ENCODE measurements at places on chromosomes 4 and X.

- DNase-seq: no peak
Observed at GRCh38 chr4:147355032-147355656, 125.8 kb upstream of the EDNRA start.

GRCh38 chr4:176205299-176205698 lies 9.9 kb upstream of the SPATA4 start:
- no peak for DNase-seq

- peak; percentile 18 for DNase-seq
Observed at GRCh38 chr4:140095694-140096482, 58.1 kb downstream of the MAML3 start.

- no peak for DNase-seq
Observed at GRCh38 chrX:9670136-9670814, 95.4 kb downstream of the GPR143 start.

- no peak for DNase-seq
Observed at GRCh38 chr4:27787195-27787594, 926.6 kb downstream of the STIM2 start.

- no peak for DNase-seq
Observed at GRCh38 chr4:8646296-8647093, 53.9 kb downstream of the CPZ start.

DNA sequence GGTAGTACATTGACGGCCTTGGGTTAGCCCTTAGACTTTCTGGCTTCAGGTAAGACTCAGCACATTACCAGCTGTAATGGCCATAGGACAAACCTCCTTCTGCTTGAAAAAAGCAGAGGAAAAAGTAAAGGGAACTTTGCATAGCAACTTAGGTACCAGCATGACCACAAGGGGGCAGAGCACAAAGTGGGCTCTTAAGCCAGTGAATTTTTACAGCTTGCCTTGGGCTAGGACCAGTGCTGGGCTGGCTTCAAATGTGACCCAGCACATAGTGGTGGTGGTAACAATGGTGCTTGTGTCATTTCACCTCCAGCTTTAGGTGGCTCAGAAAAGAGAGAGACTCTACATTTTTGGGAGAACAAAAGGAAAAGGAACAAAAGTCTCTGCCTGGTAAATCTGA lies 66.1 kb downstream of the KLHL4 start:
- no peak for DNase-seq

DNA sequence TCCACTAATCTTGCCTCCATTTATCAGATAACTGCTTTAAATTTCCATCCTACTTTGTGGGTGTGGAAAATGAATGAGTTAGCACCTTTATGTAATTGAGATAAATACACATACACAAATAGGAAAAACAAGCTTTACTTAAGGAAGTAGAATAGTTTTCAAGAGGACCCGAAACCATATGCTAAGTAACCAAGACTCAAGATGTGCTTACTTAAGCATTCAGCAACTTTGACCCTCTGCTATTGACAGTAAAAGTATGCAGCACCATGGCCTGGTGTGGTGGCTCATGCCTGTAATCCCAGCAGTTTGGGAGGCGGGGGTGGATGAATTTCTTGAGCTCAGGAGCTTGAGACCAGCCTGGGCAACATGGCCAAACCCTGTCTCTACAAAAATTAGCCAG lies 29.9 kb downstream of the RNF175 start:
- no peak for DNase-seq

GRCh38 chr4:24508541-24508940 lies 75.8 kb downstream of the DHX15 start:
- no peak for DNase-seq

DNA sequence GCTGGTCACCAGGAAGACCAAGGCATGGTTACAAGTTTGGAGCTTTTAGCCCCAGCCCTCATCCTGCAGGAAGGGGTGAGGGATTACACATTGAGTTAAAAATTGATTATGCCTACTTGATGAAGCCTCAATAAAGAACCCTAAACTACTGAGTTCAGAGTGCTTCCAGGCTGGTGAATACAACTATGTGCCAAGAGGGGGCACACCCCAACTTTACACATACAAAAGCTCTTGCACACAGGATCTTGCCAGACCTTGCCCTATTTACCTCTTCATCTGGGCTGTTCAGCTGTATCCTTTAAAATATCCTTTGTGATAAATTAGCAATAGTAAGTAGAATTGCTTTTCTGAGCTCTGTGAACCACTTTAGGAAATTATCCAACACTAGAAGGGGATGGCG lies 489.3 kb downstream of the INPP4B start:
- no peak for DNase-seq

GRCh38 chr4:134327274-134328122 lies 125.9 kb upstream of the PABPC4L start:
- no peak for DNase-seq

GRCh38 chr4:98653890-98654867 lies 4.2 kb downstream of the TSPAN5 start:
- no peak for DNase-seq

GRCh38 chr4:184342167-184342856 lies 124.6 kb upstream of the ENPP6 start:
- DNase-seq: no peak

- DNase-seq: no peak
Observed at GRCh38 chr4:21885241-21885640, 63.3 kb downstream of the KCNIP4 start.

DNA sequence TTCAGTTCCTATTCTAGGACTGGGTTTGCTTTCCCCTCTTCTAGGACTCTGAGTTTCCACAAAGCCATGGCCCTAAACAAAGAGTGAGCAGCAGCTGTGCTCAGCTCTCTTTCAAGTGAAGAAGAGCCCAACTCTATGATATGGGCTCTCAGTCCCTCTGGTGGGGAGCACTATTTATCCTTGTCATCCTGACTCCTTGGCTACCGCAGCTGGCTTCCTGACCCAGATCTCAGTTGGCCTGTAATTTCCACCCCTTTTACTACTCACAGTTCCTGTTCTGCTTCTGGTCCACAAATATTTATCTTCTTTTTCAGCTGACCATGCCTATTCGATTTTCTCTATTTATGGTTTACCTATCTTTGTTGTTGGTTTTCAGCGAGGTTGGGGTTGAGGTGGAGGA lies 33.8 kb downstream of the F8 start:
- DNase-seq: no peak

- no peak for DNase-seq
Observed at GRCh38 chrX:152902502-152902820, 4.6 kb downstream of the ZNF185 start.

- no peak for DNase-seq
Observed at GRCh38 chr4:73315091-73315490, 56.5 kb upstream of the ANKRD17 start.

- DNase-seq: no peak
Observed at GRCh38 chr4:2051086-2051485, 8.0 kb upstream of the NAT8L start.

- no peak for DNase-seq
Observed at GRCh38 chr4:48275686-48276085, 6.0 kb upstream of the TEC start.

DNA sequence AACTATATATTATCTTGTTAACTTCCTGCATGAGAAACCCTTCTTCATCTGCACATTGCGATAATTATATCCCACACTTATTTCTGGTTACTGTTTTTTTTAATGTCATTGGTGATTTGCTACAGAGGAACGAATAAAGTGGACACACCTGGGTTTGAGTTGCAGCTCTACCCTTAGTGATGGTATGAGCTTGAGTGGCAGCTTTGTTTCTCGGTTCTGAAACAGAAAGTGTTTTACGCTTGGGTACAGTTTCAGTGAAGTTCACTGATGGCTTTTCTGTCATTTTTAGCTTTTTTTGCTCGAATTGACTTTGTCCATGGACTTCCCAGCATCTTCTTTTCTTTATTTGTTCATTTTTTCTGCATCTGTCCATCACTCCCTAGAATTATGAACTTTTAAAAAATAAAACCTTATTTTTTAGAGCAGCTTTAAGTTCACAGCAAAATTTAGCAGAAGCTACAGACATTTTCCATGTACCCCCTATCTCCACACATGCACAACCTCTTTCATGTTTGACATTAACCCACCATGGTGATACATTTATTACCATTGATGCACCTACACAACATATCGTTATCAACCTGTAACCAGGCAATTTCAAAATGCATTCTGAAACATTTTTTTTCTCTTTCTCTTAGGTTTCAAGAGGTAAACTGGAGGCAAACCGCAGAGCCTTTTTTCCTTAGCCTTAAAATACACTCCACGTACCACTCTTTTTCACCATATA lies 1041.6 kb upstream of the PRKX start:
- no peak for DNase-seq

GRCh38 chr4:17521595-17521994 lies 6.6 kb downstream of the CLRN2 start:
- DNase-seq: no peak

- peak; percentile 91 for DNase-seq
Observed at GRCh38 chrX:154378799-154379568, at the start of gene EMD. EMD (plus strand) TSS chrX:154379295; CDS start chrX:154379485, 190 bp downstream.

- DNase-seq: no peak
Observed at GRCh38 chr4:113976741-113977525, 2.5 kb downstream of the ARSJ start.

DNA sequence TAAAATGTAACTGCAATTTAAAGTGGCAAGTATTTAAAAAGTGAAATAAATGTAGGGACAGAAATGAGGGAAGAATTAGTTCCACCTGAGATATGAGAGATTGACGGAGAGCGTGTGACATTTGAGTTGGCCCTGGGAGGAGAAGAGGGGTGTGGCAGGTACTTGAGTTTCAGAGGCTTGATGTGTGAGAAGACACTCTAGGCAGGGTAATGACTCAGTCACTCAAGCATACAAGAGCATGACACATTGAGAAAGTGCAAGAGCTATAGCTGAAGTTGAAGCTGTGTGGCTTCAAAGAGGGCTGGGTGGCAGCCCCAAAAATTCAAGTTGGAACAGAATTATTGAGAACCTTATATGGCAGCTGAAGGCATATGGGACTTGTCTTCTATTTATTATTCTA lies 420.5 kb downstream of the SLITRK2 start:
- no peak for DNase-seq

- no peak for DNase-seq
Observed at GRCh38 chr4:133390198-133390855, 241.2 kb downstream of the PCDH10 start.

- no peak for DNase-seq
Observed at GRCh38 chr4:42152507-42153504, at the start of gene BEND4. BEND4 (minus strand) TSS chr4:42152655; CDS start chr4:42152143, 512 bp downstream.

DNA sequence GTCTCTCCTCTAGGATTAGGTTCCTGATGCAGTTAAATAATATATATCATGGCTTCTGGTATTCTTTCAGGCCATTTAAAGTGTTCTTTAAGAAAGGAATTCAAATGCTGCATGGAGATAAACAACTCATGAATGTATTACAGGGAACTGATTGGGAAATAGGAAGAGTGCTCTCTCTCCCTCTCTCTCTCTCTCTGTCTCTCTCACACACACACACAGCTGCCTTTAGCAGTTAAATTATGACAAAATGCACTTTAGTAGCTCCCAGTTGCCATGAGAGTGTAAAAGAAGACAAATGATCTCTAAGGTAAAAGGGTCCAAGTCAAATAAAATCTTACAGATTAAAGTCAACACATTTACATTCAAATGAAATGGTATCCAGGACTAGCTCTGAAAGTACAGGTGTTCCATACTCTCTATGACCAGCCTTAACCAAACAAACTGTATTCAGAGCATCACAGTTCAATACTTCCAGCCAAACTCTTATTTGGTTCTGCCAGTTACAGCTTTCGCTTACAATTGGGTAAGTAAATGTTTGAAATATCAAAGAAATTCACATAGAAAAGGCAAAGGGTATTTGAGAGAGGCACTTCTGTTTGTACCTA lies 94.7 kb upstream of the CXXC4 start:
- no peak for DNase-seq

DNA sequence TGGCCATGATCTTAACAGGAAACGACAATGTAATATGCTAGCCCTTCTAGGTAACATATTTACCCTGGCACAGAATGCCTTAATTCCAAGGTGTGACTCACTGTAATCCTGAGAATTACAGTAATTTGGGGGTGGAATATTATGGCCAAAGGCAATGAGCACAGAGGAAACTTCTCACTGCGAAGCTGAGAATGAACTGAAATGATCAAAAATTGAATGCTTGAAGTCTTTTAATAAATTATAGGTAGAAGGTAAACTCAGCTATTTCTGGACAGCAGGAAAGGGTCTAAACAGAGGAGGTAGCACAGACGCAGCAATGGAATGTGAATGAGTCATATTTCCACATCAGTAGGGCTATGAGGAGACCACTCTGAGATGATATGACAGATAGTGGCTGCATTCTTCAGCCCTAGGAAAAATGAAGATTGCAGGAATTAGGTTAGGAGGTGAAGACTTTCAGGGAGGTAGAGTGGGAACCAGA lies 312.6 kb downstream of the PACRGL start:
- no peak for DNase-seq

DNA sequence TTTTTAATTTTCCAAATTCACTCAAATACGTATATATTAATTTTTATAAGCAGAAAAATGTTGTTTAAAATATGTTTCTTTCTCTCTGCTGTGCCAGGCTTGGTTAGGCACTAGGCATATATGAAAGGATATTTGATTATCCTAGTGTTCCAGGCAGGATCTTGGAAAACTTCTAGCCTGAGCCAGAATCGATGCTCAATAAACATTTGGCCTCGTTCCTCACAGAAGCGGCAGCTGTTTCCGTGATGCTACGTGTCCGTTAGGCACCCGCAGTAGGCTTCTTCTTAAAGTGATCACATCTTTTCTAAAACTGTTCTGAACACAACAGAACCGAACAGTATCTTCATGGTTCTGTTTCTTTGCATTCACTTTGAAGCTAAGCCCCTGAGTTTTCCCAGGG lies 50.1 kb upstream of the CRMP1 start:
- no peak for DNase-seq

GRCh38 chr4:123898946-123899666 lies 502.5 kb downstream of the SPRY1 start:
- DNase-seq: no peak

DNA sequence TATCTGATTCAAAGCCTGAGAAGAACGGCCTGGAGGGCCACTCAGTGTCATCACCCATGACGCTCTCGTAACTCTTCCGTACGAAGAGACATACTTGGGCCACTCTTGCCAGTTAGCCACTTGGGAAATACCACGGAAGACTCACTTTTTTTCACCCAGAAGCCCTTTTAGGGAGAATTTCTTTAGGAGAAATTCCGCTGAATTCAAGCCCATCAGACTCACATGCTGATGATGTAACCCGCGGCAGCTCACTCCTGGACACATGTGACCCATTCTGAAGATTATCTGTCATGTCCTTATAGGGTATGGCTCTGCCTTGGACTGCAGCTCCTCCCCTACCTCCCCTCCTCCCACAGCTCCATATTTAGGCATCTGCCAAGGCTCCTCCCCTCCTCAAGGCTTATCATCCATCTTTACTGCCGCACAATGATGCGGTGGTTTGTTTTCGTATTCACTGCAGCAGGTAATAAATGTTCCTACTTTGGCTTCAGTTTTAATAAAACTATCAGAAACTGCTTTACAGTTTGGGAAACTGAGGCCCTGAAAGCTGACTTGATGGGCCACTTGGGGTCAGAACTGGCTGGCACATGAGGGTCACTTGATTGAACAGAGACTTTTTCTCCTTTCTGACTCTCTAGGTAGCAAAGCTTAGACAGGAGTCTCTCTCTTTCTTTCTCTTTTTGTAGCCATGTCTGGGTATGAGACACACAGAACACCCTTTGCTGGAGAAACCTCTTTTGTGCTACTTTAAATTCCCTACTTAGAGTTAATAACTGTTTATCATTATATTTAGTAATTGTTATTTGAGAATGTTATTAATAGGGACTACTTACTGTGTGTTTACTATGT lies 42.1 kb downstream of the RHOH start:
- DNase-seq: peak; percentile 68
